ENCODE measurements at places on chromosomes 6 and 20. TPM values are rescaled to one million over a fixed set of nuclear protein-coding genes. Genes with fewer than 3 reads are reported as not detected.

DNA sequence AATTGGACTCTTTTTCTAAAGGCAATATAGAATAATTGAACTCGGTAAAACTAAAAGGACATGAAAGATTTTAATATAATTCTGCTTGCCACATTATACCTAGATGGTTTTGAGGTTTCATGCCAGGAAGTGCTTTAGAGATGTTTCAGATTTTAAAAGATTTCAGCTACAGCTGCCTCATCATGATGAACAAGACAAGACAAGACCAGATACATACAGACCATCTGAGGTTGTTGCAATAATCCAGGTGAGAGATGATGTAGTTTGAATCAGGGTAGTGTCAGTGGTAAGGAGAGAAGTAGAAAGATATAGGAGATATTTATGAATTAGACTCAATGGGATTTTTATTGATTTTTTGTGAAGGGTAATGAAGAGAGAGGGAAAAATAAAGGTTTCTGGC, 374.3 kb upstream of the HSF2 start:
- DNase-seq, result no peak
- no peaks in the 10 kb centered on the region for H3K36me3 ChIP-seq
- no peak overlapping the region for H3K4me3 ChIP-seq
- H3K27me3 ChIP-seq, result no peaks in the 10 kb centered on the region

GRCh38 chr6:3455569-3456394, 1.1 kb downstream of the SLC22A23 start:
- peak overlapping the region; percentile 79 for H3K4me3 ChIP-seq
- H3K27me3 ChIP-seq, result peaks cover 6% of the 10 kb centered on the region
- H3K36me3 ChIP-seq, result no peaks in the 10 kb centered on the region
- H3K4me1 ChIP-seq, result peaks cover 27% of the 10 kb centered on the region
- DNase-seq, result no peak

GRCh38 chr6:63565058-63565726, 7.1 kb upstream of the LOC128125822 start:
- no peak overlapping the region for H3K27ac ChIP-seq
- H3K4me1 ChIP-seq, result no peaks in the 10 kb centered on the region
- H3K36me3 ChIP-seq, result no peaks in the 10 kb centered on the region

DNA sequence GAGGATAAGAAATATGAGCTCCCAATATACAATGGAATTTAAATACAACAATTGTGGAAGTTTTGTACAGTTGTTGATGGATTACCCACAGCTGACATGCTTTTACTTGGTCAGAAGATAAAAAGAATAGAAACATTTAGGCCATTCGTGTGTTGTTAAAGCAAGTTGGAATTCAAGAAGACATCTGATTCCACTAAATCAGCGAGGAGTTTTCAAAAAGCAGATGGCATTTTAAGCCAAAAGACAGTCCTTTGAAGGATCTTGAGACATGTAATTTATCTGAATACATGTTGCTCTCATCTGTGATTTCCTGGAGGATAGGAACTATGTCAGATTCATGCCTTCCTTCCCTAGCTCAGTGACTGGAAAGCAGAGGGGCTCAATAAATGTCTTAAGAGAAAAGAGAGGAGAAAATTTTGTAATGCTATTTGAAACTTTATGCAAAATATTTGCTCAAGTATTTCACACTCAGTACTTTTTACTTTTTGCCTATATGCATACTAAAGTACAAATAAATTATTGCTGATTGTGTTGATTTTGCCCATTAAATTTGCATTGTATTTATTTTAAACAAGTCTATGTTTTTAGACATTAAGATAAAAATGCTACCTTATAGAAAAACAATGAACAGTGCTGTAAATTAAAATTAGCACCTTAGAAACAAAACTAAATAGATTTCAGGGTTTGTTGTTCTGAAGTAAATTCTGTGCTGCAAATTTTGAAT, 733.8 kb upstream of the FLRT3 start:
- H3K36me3 ChIP-seq, result no peaks in the 10 kb centered on the region
- no peaks in the 10 kb centered on the region for H3K4me1 ChIP-seq
- no peak for DNase-seq
- no peak overlapping the region for H3K27ac ChIP-seq
- no peaks in the 10 kb centered on the region for H3K27me3 ChIP-seq

DNA sequence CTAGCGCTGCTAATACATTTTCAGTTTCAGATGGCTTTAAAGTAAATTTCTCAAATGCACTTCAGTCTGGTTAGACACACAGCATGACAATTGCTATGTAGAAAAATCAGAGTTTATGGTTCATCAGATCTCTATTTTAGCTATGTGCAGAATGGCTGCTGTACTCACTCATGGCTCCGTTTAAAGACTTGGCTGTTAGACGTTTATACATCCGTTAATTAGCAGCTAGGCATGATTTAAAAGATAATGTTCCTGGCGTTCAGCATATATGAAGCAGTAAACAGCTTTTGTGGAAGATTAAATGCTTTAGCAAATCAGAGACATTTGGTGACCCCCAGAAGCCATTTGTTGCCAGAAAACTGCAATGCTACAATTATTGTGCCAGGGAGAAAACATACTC, 350.0 kb upstream of the MANEA start:
- no peak for DNase-seq
- H3K36me3 ChIP-seq, result no peaks in the 10 kb centered on the region
- no peaks in the 10 kb centered on the region for H3K27me3 ChIP-seq
- no peak overlapping the region for H3K4me3 ChIP-seq
- no peaks in the 10 kb centered on the region for H3K4me1 ChIP-seq
- H3K27ac ChIP-seq, result no peak overlapping the region

DNA sequence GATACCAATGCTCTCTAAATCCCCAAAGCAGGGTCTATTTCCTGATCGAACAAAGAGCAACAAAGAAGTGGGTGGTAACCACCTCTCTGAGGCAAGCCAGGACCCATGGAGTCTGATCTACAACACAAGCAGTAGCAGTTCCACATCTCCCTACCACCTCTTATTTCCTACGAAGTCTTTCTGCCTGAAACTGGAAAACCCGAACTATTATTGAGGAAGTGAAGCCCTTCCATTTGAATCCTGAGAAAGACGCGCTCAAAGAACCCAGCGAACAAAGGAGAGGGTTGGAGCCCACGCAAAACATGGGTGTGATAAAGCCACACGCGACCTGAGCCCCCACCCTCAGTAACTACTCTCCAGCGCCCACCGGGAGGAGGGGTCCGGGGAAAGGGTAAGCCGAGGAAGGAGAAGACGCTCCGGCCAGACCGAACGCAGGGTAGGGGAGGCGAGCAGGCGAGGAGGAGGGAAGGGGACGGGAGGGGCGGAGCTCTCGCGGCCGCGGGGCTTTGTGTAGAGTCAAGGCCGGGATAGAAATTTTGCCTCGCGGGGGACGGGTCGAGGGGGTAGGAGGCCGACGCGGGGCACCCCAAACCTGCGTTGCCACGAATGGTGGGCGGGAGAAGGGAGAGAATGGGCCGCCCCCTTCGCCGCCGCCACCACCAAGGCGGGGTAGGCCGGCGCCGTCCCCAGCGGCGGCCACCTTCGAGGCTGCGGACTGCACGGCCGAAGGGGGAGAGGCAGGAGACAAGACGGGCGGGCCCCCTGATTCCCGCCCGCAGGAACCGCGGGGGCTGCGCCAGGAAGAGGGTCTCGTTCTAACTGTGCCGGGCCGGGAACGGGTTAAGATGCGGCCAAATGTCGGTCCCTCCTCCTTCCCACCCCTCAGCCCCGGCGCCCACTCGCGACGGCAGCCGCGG, 802 bp downstream of the HDAC2 start:
- peak; percentile 51 for DNase-seq
- H3K4me1 ChIP-seq, result peaks cover 28% of the 10 kb centered on the region
- H3K27me3 ChIP-seq, result no peaks in the 10 kb centered on the region
- H3K36me3 ChIP-seq, result no peaks in the 10 kb centered on the region

- no peaks in the 10 kb centered on the region for H3K4me1 ChIP-seq
- no peak overlapping the region for H3K4me3 ChIP-seq
- DNase-seq, result no peak
- H3K36me3 ChIP-seq, result no peaks in the 10 kb centered on the region
Measured at GRCh38 chr6:121816361-121816760, 380.9 kb downstream of the GJA1 start.

- no peaks in the 10 kb centered on the region for H3K36me3 ChIP-seq
- H3K27me3 ChIP-seq, result no peaks in the 10 kb centered on the region
- H3K4me1 ChIP-seq, result no peaks in the 10 kb centered on the region
Measured at GRCh38 chr6:11128608-11129007, 17.1 kb upstream of the ERVFRD-1 start.

- H3K27ac ChIP-seq, result no peak overlapping the region
- no peaks in the 10 kb centered on the region for H3K27me3 ChIP-seq
- no peak for DNase-seq
- H3K4me3 ChIP-seq, result no peak overlapping the region
- H3K36me3 ChIP-seq, result no peaks in the 10 kb centered on the region
- peaks cover 30% of the 10 kb centered on the region for H3K4me1 ChIP-seq
Measured at GRCh38 chr6:37866590-37867507, 47.3 kb downstream of the ZFAND3 start.

GRCh38 chr6:25547797-25548196, 104.2 kb upstream of the SCGN start:
- H3K4me3 ChIP-seq, result no peak overlapping the region
- H3K27ac ChIP-seq, result no peak overlapping the region
- no peaks in the 10 kb centered on the region for H3K36me3 ChIP-seq
- H3K27me3 ChIP-seq, result no peaks in the 10 kb centered on the region
- no peak for DNase-seq

GRCh38 chr6:45920819-45921511, 94.7 kb downstream of the CLIC5 start:
- no peaks in the 10 kb centered on the region for H3K27me3 ChIP-seq
- no peaks in the 10 kb centered on the region for H3K4me1 ChIP-seq
- no peak for DNase-seq
- H3K36me3 ChIP-seq, result no peaks in the 10 kb centered on the region
- H3K4me3 ChIP-seq, result no peak overlapping the region
- H3K27ac ChIP-seq, result no peak overlapping the region

DNA sequence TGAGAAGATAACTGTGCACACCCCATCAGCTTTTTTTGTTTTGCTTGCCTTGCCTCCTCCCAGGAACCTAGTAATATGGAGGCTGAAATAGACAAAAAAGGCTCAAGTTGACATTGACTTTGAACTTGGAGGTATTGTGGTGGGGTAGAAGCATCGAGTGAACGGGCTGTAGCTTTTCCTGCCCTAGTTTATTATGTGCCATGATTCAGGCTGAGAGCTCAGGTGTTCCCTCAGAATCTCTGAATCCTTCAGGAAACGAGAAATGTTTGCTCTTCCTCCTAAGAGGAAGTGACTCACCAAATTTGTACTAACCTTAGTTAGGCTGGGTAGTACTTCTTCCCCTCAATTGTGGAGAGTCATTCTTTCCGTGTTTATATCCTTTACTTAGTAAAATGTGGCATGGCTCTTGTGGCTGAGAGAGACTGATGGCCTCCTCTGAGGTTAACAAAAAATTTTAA, 98.8 kb downstream of the SASH1 start:
- no peaks in the 10 kb centered on the region for H3K27me3 ChIP-seq
- H3K27ac ChIP-seq, result no peak overlapping the region
- H3K36me3 ChIP-seq, result no peaks in the 10 kb centered on the region
- H3K4me1 ChIP-seq, result no peaks in the 10 kb centered on the region

DNA sequence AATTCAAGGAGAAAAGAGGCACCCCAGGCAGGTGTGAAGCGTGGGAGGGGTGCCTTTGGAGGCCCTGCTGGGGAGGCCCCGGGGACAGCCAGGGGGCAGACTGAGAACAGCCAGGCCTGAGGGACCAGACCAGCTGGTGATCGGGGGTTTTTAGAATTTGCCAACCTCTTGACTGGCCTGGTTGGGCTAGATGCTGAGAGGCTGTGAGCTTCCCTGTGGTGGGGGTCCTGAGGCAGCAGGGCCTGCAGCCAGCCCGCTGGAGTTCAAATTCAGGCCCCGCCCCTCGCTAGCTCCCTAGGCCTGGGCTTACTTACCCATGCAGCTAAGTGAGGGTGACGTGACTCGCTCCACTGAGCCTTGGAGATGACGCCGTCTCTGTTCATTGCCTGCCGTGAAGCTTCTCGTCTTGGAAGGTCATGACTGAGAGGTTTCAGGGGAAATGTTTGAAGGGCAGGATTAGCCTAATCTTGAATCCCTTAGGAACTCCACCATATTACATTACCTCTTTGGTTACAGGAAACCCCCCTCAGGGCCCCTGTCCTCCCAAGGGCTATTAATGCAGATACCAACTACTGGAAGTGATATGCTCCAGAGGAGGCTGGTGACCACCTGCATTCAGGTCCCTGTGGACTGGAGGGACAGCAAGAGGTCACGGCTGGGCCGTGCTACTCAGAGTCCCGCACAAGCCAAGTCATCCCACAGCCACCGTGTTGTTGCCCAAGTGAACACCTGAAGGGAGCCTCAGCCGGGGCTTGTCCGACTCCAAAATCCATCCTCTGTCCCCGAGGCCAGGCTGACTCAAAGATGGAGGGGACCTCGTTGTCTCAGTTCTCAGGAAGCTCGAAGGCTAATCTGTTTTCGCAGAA, 73.9 kb upstream of the DUSP22 start:
- no peak overlapping the region for H3K4me3 ChIP-seq
- no peaks in the 10 kb centered on the region for H3K27me3 ChIP-seq
- no peaks in the 10 kb centered on the region for H3K36me3 ChIP-seq
- no peak overlapping the region for H3K27ac ChIP-seq

- DNase-seq, result no peak
- H3K27ac ChIP-seq, result no peak overlapping the region
- no peaks in the 10 kb centered on the region for H3K27me3 ChIP-seq
- no peak overlapping the region for H3K4me3 ChIP-seq
- no peaks in the 10 kb centered on the region for H3K36me3 ChIP-seq
Measured at GRCh38 chr20:34547844-34548613, 10.5 kb upstream of the MAP1LC3A start.

- H3K27ac ChIP-seq, result no peak overlapping the region
- H3K4me3 ChIP-seq, result no peak overlapping the region
- DNase-seq, result no peak
- no peaks in the 10 kb centered on the region for H3K36me3 ChIP-seq
- H3K27me3 ChIP-seq, result no peaks in the 10 kb centered on the region
Measured at GRCh38 chr6:25503686-25504085, 148.3 kb upstream of the SCGN start.

DNA sequence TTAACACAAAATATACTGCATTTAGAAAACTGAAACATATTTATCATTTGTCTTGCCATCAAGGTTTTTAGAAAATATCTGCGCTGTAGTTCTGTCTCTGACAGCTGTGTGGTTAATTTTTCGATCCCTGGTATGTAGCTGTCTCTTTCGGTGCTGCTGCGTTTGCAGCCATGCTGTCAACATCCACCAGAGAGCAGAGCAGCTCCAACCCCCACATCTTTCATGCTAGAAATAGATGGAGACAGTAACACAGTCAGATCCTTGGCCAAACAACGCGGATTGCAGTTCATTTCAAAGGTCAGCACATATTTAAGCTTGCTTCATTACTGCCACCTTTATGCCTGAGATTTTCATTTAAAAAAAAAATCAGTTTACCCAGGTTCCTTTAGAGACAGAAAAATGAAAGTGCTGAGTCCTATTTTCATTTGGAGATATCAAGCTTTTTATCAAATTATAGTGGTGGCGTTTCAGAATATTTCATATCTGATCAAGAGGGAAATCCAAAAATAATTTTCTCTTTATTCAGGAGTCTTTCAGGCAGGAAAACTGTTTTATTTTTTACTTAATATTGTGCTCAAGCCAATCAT, 157.7 kb upstream of the MMS22L start:
- H3K4me1 ChIP-seq, result no peaks in the 10 kb centered on the region
- no peaks in the 10 kb centered on the region for H3K36me3 ChIP-seq
- DNase-seq, result no peak

The MUC22 gene
- total RNA-seq, result not detected

The CCN2 gene
- total RNA-seq, result not detected

The MYH7B gene
- total RNA-seq, result 0.48 TPM

The CLPSL2 gene
- total RNA-seq, result not detected

The WFDC2 gene
- total RNA-seq, result not detected

The PBOV1 gene
- total RNA-seq, result not detected

The ESR1 gene
- not detected for total RNA-seq

The CBLN4 gene
- total RNA-seq, result not detected

Measured in CD8-positive, alpha-beta memory T cell (primary cell).